ENCODE measurements at places on chromosomes 7 and 10.

- DNase-seq = peak; percentile 44
Measured at GRCh38 chr10:132396494-132397035, 435 bp upstream of the PWWP2B start.

- DNase-seq = no peak
Measured at GRCh38 chr7:66832531-66833351, 88.3 kb upstream of the TMEM248 start.

GRCh38 chr10:86293396-86293791 is 73.2 kb downstream of the GRID1 start:
- no peak for DNase-seq

DNA sequence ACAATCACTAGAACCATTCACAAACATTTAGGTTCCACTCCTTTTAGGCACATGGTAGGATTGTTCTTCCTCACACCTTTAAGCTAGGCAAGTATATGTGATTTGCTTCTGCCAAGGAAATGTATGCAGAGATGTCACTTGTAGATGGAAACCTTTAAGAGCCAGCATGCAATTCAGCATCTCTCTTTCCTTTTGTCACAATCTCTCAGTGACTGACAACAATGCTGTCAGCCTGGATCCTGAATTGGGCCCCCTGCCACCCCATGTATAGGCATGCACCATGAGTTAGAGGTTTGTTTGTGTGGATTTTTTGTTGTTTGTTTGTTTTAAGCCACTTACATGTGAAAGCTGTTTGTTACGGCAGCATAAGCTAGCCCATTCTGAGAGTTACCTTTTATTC is 169.6 kb upstream of the PDE1C start:
- DNase-seq = no peak

GRCh38 chr10:103451091-103451813 is 918 bp downstream of the CALHM2 start:
- peak; percentile 72 for DNase-seq

GRCh38 chr10:31707093-31708039 is 221.3 kb downstream of the ARHGAP12 start:
- DNase-seq = peak; percentile 88

Data from activated CD4-positive, alpha-beta T cell treated with anti-CD3 and anti-CD28 coated beads, Interleukin-10, Interleukin-2, amounts not matched to agents 100 ng/mL and 50 ng/mL, durations not matched to agents 16 hours and 8 hours (primary cell).